ENCODE measurements at places on chromosomes 3 and 15.
A peak's percentile ranks its signal among the peaks of the same experiment; 100 is the strongest.

- DNase-seq: no peak
Measured at GRCh38 chr3:13884851-13885703, 5.2 kb upstream of the WNT7A start.

DNA sequence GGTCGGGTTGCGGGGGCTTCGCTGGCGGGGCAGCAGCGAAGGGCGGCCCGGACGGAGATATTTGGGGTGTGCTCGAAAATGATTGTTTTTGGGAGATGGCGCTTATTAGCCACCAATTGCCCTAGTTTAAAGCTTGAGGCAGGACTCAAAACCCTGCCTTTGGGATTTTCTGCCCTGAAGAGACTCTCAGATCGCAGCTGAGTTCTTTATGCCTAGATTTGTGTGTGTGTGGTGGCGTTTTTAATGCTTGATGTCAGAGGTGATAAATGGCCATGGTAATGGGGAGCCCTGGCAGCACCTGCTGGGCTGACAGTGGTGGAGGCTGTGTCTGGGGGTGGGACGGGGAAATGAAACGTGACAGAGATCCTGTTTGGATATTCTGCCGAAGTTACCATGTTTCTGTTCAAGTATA is 604 bp downstream of the KCTD6 start:
- DNase-seq: no peak

DNA sequence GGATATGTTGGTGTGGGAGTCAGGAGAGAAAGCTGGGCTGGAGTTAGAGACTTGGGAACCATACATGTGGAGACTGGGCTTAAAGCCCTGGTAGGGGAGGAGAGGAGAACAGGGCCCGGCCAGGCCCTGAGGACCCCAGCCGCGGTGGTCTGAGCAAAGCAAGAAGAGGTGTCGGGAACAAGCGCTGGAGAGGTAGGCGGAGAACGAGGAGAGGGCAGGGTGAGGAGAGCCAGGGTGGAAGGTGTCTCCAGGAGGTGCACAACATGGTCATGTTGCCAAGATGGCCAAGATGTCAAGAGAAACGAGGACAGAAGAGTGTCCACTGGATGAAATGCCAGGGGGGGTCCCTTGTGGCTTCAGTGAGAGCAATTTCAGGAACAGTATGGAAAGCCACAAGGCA is 5.5 kb downstream of the CHAC1 start:
- no peak for DNase-seq

DNA sequence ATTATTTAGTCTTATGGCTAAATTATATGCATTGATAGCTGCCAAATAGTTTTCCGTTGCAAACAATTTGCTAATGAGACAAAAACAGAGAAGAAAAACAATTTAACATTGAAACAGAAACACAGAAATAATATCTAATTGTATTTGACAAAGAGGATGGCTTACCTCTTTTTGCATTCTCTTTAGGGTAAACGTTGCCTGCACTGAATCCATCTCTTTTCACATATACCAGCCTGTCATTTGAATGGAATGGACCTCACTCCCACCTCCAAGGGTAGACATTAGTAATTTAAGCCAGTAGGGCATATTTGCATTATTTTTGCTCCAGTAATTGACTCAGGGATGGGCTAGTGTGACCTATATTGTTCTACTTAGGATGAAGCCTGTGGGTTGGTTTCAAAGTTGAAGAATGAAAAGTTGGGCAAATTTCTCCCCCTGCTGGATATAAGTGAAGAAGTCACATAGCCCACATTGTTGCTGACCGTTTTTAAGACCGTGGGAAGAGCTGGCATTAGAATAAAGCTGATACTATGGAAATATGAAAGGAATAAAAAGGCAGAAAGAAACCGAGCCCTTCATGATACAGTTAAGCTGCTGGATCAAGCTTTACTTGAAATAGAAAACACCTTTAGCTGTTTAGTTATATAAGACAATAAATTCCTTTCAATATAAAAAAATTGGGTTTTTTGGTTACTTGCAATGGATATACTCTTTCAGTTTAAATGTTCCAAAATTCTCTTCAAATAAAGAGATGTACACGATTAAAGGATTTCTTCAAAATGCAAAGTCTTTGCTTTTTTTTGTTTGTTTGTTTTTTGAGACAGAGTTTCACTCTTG is 26.9 kb downstream of the PIERCE2 start:
- peak; percentile 63 for DNase-seq

DNA sequence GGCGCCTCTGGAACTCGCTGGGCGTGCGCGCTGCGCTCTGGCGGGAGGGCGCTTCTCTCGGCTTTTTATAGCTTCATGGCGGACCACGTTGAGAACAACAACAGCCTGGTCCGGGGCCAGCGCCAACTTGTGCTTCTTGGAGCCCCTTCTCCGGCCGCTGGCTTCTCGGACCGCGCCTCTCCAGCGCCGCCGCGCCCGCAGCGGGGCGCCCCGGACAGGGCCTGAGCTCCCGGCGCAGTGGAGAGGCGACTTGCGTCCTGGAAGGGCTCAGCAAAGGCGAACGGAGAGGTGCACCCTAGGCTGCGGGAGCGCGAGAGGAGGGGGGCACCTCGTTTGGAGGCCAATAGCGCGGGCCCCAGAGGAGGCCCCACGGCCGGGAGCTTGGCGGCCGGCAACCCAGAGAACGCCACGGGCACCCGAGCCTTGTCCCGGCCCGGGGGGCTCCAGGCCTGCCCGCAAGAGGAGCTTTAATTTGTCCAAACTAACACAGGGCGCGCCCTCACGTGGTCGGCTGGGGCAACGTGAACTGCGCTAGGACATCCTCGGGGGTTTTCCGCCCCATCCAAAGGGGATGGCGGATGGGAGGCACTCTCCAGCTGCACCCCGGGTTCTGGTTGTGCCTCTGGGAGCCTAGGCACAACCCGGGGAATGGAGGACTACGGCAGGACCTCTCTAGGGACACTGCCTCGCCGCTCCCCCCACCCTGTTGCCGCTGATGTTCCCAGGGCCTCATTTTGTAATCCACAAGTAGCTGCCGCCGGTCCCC is 37.8 kb downstream of the HMCES start:
- DNase-seq: peak; percentile 87

GRCh38 chr3:66019896-66020295 is 18.8 kb downstream of the MAGI1 start:
- no peak for DNase-seq

- DNase-seq: peak; percentile 85
Measured at GRCh38 chr3:112605285-112605684, 35.7 kb downstream of the CCDC80 start.

- no peak for DNase-seq
Measured at GRCh38 chr15:70596354-70597055, 166.9 kb downstream of the UACA start.

- DNase-seq: no peak
Measured at GRCh38 chr3:193389335-193389734, 10.8 kb upstream of the ATP13A5 start.

GRCh38 chr15:70321172-70321819 is 223.6 kb upstream of the TLE3 start:
- peak; percentile 75 for DNase-seq

DNA sequence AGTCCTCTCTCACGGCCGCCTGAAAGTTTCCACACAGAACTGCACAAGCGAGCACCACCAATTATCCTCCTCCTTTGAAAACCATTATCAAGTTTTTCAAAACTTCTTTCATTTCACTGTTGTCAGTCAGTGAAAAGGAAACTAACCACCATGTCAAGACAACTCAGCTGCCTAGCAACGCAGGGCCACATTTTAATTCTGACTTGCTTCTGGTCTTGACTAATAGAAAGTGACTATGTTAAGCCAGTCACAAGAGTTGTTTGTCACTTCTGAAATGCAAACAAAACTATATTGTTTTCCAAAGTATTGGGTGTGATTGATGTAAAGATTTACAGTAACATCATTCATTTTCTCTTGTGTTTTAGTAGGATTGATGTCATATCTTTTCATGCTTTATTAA is 612.8 kb upstream of the AGTR1 start:
- no peak for DNase-seq
